Spinal cord (tissue), 10 donors: ENCODE measurements at places on chromosomes 3 and 15. TPM values are rescaled to one million over a fixed set of nuclear protein-coding genes. Genes with fewer than 3 reads are reported as not detected.

DNA sequence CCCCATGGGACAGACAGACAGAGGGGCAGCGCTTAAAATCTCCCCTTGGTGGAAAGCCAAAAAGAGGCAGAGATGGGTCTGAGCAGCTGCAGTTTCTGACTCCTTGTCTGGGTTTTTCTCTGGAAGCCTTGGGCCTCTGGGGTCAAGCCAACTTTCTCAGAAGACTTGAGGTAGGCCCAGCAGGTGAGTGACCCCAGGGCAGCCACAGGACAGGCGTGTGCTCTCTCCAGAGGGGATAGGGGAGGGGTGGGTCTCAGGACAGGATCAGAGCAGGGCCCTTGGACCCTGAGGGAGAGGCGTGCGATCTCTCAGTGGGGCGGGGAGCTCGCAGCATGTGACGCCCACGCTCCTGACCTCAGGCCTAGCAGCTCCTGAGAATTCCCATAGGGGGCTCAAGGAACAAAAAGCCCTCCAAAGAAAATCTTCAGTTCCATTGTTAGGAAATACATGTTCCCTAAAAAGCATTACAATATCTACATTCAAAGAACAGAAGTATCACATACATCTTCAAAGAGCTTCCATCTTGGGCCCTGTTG lies 34.6 kb upstream of the DUSP7 start:
- DNase-seq: no peak

DNA sequence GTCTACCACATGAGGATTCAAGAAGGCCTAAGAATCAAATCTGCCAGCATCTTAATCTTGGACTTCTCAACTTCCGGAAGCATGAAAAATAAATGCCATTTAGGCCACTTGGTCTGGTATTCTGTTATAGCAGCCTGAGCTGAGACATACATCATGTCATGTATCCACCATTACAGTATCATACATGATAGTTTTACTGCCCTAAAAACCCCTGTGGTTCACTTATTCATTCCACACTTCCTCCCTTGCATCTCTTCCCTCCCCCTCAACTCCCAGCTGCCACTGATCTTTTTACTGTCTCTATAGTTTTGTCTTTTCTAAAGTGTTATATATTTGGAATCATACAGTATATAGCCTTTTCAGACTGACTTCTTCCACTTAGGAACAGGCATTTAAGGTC lies 161.8 kb downstream of the SNRK start:
- no peak for DNase-seq

- DNase-seq: no peak
These were observed 95.5 kb upstream of the UBE3A start for GRCh38 chr15:25534293-25534692.

Gene GOLGA6L7
- not detected for total RNA-seq

Gene DGKG
- 5.6 TPM for total RNA-seq
